Activated CD4-positive, alpha-beta T cell treated with anti-CD3 and anti-CD28 coated beads for 24 hours (primary cell): ENCODE measurements at places on chromosomes 4 and X.

DNA sequence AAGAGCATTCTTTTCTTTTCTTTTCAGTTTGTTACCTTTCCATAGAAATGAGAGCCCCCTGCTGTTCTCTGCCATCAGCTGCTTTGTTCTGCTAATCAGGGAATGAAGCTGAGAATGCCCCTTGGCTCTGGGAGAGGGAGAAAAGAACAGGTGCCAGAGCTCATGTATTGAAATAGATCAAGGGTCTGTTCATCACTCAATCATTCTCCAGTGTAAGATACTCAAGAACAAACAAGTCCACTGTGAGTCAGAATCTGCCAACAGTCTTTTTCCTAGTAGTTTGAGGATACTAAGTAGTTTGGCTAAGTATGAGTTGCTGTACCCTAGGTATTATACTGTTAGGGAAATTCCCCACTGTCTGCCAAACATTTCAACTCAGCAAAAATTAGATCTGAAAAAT is 144.3 kb downstream of the RTL3 start:
- DNase-seq, result no peak

GRCh38 chrX:5417381-5417780 is 811.3 kb downstream of the NLGN4X start:
- no peak for DNase-seq

DNA sequence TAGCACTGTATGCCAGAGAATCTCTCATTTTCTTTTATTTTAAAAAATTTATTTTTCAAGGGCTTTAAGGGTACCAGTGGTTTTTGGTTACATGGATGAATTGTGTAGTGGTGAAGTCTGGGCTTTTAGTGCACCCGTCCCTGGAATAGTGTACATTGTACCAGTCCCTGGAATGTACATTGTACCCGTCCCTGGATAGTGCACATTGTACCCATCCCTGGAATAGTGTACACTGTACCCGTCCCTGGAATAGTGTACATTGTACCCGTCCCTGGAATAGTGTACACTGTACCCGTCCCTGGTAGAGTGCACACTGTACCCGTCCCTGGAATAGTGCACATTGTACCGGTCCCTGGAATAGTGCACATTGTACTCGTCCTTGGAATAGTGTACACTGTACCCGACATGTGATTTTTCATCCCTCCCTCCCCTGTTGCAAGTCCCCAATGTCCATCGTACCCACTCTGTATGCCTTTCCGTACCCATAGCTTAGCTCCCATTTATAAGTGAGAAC is 56.1 kb upstream of the HELT start:
- no peak for DNase-seq

DNA sequence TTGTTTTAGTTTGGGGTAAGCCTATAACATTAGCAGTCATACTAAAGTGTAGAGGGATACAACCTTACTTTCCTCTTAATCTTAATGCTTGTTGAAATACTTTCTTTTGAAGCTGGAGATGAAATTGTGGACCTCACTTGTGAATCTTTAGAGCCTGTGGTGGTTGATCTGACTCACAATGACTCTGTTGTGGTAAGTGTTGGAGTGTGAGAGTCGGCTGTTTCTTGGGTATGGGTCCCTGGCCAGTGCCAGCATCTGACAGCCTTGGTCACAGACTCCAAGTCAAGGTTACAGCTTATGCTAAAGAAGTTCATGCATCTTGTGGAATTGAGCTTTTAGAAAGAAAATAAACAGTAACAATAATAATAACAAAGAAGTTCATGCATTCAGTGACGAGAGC is 31.6 kb downstream of the RNF4 start:
- no peak for DNase-seq

DNA sequence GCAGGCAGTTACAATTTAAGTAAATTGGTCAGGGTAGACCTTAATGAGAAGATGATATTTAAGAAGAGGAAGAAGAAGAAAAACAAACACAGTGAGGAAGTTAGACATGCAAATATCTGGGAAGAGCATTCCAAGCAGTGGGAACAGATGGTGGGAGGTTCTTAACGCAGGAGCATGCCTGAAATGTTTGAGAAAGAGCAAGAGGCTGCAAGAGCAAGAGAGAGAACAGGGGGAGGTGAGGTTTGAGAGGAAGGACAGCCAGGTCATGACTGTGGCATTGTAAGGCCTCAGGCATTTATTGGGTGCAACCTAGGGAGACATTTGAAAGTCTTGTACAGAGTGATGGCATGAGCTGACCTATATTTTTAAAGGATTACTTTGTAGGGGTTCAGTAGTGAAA is 136.0 kb downstream of the UGT8 start:
- DNase-seq, result no peak

DNA sequence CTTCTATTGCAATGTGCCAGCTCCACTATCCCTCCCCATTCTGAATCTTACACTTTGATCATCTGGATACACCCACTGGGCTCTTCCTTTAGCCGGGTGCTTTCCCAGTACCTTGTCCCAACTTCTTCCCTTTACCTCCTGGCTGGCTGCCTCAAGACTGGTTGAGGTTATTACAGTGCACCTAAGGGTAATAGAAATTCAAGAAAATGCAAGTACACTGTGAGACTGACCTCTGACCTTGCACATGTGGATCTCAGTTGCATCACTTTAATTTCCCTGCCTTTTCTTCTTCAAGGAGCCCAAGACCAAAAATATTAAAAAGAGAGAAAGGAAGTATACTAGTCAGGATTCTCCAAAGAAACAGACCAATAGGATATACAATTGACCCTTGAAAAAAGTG is 53.9 kb upstream of the NOCT start:
- DNase-seq, result no peak

DNA sequence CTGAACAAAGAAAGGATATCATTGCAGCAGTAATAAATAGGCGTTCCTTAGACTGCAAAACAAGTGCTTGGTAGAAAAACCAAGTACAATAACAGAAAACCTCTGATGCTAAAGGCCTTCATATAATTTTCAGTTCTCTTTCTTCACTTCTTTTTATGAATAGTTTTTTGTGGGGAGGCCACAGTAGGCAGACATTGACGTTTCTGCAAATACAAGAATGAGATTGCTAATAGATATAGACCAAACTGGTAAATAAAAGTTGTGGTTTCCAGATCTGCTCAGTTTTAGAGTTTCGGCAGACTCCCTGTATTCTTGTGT is 57.0 kb upstream of the RAP1GDS1 start:
- no peak for DNase-seq

DNA sequence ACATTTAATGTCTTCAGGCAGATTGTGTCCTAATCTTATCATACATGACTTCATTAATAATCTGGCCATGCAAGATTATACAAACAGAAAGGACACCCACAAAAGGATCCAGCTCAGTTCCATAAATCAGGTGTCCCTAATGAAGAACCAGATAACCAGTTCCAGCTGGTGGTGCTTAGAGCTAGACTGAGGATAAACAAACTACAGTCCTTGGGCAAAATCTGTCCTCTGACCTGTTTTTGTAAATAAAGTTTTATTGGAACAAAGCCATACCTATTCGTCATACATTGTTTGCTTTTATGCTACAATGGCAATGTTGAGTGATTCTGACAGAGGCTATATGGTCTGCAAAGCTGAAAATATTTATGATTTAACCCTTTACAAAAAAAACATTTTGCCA is 199.5 kb downstream of the MID1IP1 start:
- DNase-seq, result no peak

DNA sequence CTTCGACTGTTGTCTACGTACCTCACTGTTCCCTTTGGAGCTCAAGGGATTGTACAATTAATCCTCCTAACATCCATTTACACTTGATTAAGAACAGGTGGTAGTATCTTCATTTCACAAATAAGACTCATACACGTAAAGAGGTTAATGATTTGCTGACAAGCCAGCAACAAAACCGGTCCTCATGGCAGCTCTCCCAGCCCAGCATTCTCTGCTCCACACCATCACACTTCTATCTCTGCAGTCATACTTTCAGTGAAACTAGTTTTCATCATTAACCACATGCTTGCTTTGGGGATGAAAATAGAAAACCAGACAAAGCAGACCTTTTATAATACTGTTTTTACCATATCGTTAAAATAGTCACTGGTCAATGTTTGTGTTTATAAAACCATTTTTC is 28.7 kb upstream of the CASK start:
- no peak for DNase-seq

GRCh38 chrX:56812515-56813105 is 83.6 kb downstream of the NBDY start:
- DNase-seq, result no peak

DNA sequence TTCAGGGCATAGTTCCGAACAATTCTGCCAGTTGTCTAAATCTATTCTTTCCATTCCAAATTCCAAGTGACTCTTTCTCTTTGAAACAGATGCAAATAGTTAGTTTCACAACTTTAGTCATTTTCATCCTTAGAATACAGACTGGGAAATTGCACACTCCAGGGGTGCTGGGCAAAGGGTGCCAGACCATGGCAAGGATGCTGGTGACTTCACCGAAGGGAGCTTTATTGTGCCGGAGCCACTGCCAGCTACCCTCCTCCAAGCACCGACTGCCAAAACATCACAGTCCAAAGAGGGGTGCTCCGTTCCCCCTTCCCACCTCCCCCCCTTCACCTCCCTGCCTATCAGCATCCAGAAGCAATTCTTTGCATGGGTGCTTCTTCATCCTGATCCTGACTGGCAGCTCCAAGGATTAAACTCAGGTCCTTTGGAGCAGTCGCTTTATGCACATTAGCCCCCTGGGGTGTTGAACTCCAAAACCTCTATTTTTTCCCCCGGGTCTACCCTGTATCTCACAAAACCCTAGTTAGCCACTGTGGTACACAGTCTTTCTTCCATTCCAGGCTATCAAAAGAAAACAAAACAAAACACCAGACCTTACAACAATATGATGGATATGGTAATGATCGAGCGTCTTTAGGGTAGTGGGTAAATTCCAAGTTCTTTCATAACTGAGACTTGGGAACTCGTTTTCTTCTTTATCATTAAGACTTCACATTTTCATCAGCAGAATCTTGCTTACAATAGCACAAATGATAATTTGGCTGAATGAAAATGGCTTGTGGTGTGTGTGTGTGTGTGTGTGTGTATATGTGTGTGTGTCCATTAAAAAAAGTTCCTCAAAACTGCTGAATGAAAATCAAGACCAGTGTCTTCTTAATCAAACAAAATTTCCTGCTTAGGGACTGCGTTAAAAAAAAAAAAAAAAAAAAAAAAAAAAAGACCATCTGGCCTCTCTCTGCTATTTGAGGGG is 28.7 kb downstream of the MID1 start:
- DNase-seq, result no peak

DNA sequence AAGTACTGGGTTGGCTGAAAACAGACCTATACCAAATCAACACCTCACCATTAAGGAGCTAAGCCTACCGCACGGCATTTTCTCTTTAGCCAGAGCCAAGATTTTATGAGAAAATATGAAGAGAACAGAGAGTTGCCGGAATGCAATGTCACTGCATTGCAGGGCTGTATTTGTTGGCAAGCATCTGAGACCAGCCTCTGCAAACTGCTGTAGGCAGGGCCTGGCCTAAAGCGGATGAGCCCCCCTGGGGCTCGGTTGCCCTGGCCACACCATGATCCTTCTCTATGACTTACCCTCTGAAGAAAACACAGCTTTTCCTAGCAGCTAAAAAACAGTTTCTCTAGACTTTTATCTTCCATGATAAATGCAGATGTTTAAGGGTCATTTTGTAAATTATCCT is 120.5 kb upstream of the SORBS2 start:
- DNase-seq, result no peak

GRCh38 chr4:23923840-23924239 is 34.0 kb upstream of the PPARGC1A start:
- DNase-seq, result no peak

GRCh38 chr4:3337811-3338210 is 45.0 kb downstream of the RGS12 start:
- DNase-seq, result no peak

DNA sequence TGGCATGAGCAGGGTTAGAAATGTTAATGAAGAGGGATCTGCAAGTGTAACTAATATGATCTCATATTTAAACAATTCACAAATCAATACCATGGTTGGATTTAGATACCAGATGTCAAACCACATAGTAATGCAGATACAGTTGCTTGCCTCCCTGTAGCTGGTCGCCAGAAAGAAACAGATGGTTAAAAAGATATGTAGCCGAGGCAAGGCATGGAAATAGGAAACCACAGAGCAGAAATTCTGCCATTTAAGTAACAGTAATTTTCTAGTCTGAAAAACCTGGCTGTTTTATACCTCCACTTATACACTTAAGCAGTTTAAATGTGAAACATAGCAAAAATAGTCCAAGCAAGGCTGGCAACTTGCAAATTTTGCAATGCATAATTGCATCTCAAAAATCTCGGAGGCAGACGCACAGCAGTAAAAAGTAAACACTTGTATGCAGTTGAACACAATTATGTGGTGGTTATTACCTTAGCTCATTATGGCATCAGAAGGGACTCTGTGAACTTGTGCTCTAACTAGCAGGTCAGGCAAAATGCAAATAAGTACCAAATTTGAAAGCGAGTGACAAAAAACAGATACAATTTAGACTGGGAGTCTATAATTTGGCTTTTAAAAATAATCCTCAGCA is 126.8 kb downstream of the NAA11 start:
- DNase-seq, result no peak

DNA sequence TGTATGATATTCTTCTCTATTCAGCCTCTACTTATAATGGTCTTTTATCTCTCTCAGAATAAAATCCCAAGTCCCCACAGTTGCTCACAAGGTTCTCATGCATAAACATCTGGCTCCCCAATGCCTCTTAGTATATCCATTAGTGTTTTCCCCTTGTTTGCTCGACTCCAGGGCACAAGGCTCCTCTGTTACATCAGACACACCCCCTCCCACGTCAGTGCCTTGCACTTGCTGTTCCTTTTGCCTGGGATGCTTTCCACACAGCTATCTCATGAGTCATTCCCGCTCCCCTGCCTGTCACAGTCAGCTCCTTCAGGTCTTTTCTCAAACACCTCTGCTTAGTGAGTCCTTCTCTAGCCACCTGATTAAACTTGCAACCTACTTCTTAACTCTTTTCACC is 260.2 kb downstream of the IL1RAPL1 start:
- no peak for DNase-seq
